ENCODE measurements at places on chromosomes 12 and 14.

GRCh38 chr14:73136085-73136386 is 271 bp upstream of the PSEN1 start:
- DNase-seq, result no peak

DNA sequence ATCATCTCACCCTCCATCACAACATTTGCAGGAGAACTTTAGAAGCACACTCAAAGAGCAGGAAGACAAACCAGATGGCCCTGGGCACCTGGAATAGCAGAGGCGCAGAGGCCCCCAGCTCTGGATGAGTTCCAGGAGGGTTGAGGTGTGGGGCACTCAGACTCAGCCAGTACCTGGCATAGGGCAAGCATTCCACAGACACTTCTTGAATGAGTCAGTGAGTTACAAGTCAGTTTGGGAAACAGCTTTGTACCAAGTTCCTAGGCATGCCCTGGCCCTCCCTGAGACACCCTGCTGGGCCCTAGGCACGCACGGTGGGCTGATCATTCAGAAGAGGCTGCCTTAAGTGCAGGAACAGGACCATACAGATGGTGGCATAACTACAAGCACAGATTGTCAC is 54.3 kb downstream of the MAP3K9 start:
- DNase-seq, result no peak

DNA sequence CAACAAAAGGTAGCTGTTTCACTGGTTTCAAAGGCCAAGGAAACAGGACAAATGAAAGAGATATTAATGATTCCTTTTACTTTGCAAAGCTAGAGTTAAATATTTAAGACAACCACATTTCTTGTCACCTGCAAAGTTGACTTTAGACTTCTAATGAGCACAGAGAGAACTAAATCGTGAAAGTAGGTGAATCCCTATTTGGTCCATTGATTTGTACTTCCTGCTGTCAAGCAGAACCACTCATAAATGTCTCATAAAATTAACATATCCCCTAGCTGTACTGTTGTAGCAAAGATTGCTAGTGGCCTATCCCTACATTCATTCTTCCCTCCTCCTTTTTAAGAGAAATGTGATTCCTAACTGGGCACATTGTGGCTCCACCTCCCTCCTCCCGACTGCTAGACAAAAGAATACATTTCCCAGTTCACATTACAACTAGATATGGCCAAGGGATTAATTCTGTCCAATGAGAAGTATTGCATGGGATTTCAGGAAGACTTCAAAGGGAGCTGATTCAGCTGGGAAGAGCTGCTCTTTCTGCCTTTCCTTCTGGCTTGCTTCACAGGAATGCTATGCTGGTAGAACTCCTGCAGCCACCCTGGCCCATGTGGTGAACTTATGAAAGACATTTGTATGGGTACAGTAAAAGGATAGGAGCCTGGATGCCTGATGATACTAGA is 227.5 kb upstream of the ABCD2 start:
- no peak for DNase-seq

DNA sequence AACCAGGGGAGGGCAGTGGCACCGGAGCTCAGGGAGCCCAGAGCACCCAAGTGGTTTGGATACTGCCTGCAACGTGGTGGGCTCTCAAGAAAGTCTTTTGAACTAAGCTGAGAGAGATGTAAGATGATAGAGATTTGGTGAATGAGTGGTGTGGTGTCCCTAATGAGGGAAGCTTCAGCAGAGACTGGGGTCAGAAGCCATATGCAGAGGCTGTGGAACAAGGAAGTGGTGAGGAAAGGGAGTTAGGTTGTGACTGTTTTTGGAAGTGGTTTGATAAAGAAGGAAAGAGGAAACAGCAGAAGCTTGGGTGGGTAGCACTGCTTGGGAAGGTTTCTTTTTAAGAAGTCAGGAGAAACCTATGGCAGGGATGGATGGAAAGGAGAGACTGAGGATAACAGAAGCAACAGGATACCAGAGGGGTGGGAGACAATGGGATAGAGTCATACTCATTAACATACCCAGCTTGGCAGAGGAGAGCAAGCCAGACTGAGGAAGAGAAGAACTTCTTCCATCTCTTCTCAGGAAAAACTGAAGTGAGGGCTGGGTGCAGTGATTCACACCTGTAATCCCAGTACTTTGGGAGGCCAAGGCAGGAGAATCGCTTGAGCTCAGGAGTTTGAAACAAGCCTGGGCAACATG is 24.1 kb downstream of the SLC4A8 start:
- no peak for DNase-seq

- no peak for DNase-seq
Measured at GRCh38 chr14:63891148-63891975, 38.6 kb downstream of the SYNE2 start.

- no peak for DNase-seq
Measured at GRCh38 chr12:14275886-14276285, 89.6 kb upstream of the ATF7IP start.

- no peak for DNase-seq
Measured at GRCh38 chr12:39122562-39123204, 217.3 kb upstream of the CPNE8 start.

GRCh38 chr12:106994579-106995220 is 7.8 kb upstream of the MTERF2 start:
- DNase-seq, result no peak

DNA sequence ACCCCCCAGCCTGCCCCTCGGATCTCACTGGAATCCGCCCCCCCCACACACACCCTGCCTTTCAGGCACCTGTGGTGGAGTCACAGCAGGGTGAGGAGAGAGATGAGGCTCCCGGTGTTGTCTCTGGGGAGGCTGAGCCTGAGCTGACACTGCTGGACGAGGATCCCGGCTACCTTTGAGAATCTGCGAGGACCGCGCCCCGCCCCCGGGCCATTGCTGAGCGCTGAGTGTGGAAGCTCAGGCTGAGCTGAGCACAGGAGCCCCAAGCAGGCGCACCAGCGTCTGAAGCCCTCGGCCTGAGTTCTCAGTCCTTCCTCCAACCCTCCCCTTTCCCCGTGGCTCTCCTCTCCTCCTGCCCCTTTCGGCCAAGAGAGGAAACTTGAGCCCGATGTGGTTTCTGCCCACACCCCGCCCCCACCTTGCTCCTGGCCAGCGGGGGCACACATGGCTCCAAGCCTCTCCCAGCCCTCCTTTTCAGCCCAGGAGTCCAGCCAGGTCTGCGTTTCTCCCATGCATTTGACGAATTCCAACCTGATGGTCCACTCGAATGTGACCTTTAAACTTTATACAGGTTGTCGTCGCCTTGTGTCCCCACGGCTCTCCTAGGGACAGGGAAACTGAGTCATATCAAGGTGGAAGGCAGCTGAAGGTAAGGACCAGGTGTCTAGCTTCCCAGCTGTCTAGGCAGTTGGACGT is at the start of gene NFE2:
TSS of gene NFE2 (minus strand) at position 284 of the 696 bp plus-strand sequence. CDS start 5,767 bp downstream, outside the sequence.
- peak; percentile 36 for DNase-seq

DNA sequence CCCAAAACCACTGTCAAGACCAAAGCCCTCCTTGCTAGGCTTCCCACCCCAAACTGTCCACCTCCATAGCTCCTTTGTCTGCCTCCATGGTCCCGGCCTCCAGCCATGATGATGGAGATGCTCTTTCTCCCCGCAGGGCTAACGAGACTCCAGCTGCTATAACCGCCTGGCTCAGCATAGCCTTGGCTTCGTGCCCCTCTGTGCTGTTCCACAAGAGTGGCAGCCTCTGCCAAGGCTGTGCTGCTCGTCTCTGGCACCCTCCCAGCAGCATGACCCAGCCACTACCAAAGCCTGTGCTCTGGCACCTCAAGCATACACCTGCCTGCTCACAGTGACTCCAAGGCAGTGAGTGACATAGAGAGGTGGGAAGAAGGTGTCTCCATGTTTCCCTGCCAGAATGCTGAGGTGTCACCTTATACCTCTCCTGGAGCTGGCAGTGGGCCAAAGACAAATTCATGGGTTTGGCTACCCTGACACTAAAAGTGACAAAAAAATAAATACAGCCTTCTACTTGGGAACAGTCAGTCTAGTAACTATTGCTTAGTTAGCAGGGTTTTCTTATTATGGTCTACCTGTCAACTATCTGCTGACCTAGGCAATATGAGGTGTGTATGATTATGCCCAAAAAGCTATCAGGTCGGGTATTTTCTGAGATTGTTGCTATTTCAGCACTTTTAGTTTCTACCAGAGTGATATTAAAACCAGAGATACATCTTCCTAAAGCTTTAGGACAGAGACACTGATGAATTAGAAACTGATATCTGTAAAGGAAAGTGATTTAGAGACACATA is 16.1 kb upstream of the KRT73 start:
- DNase-seq, result no peak

DNA sequence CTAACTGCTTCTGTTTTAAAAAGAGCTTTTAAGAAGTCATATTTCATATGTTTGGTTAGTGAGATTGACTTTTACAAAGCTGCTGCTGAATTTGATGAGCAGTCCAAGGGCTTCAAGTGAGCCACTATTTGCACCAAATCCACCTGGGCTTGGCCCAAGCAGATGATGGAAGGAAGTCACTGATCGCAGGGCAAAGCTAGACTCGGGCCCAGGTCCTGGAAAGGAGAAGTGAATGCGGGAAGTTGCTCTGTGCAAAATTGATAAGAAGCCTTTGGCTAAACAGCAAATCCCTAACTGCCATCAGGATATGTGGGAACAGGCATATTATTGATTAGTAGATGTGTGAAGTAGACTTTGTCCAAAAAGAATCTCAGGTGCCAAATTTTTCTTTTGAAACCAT is 30.5 kb downstream of the PLXNC1 start:
- no peak for DNase-seq

GRCh38 chr12:32917094-32917611 is 20.6 kb upstream of the PKP2 start:
- no peak for DNase-seq

GRCh38 chr14:53620890-53621289 is 335.7 kb downstream of the BMP4 start:
- DNase-seq, result no peak

- no peak for DNase-seq
Measured at GRCh38 chr12:95169368-95169767, 47.9 kb downstream of the FGD6 start.

GRCh38 chr12:59597385-59597781 is 1.6 kb downstream of the SLC16A7 start:
- peak; percentile 58 for DNase-seq

- no peak for DNase-seq
Measured at GRCh38 chr12:59494617-59495016, 101.2 kb upstream of the SLC16A7 start.

GRCh38 chr12:126883697-126884096 is 1383.3 kb upstream of the TMEM132C start:
- no peak for DNase-seq

GRCh38 chr14:63896278-63896720 is 43.5 kb downstream of the SYNE2 start:
- no peak for DNase-seq

- DNase-seq, result no peak
Measured at GRCh38 chr12:12017798-12018197, 52.9 kb upstream of the BCL2L14 start.

GRCh38 chr14:73824127-73824526 is 27.5 kb upstream of the PTGR2 start:
- no peak for DNase-seq

DNA sequence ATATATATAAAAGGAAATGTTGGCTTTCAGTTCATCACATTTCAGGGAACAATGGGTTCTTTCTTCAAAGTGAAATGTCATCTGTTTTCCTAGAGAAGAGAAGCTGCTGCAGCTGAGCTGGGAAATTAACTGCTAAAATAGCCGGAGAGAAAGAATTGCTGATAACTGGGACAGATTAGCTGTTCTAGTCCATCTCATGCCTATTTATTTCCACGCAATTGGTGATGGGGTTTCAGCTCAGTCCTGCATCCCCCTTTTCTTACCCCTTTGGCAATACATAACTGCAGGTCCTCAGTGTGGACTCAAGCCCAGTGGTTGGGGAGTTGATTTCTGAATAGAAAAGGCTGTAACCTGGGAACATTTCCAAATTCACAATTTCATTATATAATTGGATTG is 436.9 kb upstream of the TMEM132C start:
- DNase-seq, result no peak

- no peak for DNase-seq
Measured at GRCh38 chr12:81224626-81225025, 146.7 kb downstream of the ACSS3 start.

DNA sequence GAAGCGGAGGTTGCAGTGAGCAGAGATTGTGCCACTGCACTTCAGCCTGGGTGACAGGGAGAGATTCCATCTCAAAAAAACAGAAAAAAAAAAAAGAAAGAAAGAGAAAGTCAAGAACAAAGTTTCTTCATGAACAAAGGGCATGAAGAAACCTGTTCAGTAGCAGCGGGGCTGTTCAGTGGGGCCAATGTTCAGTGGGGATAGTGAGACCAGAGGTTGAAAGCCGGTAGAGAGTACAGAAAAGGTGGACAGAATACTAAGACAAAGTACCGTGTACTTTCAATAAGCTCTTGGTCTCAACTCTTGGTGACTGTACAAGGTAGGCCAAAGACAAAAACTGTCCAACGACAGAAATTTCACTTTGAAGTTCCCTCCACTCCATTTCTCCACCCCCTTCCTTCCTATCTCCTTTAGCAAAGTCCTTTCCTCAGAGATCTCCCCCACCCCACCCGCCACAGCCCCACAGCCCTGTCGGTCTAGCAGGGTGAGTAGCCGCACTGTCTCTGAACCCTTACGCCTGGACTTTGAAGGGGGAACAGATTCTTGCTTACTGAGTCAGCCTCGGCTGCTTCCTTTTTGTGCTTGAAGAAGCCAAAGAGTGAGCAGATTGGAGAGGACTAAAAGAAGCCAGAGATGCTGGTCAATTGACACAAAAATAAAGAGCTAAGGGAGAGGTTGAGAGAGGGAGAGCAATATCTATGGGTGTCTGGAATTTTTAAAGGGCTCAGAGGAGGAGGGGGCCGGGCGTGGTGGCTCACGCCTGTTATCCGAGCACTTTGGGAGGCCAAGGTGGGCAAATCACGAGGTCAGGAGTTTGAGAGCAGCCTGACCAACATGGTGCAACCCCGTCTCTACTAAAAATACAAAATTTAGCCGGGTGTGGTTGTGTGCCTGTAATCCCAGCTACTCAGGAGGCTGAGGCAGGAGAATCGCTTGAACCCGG is 44.2 kb upstream of the FOS start:
- no peak for DNase-seq

DNA sequence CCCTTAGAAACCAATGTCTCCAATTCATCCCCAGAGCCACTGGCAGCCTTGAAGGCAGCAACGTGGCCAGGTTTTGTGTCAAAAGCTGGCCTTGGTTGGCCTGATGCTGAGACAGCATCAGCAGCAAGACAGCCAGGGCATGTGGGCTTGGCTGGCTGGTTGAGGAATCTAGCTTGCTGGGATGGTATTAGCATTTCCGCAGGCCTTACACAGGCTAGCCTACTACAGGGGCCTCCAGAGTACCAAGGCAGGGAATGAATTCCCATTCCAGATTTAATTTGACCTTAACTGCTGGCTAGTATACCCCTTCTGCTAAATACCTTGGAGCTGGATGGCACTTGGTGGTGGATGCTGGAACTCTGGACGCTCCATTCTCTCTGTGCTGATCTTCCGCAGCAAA is 15.8 kb downstream of the NGDN start:
- DNase-seq, result no peak

GRCh38 chr12:89461190-89461589 is 63.4 kb downstream of the GALNT4 start:
- no peak for DNase-seq

GRCh38 chr12:6426882-6427671 is 17.7 kb upstream of the CD27 start:
- peak; percentile 94 for DNase-seq
